ENCODE measurements at places on chromosomes 2 and 18. TPM values are rescaled to one million over a fixed set of nuclear protein-coding genes. Genes with fewer than 3 reads are reported as not detected.

Gene CLASP1
- 102 TPM for total RNA-seq

Gene SLC5A7
- total RNA-seq, result 1.8 TPM

Gene DARS1
- total RNA-seq, result 65.0 TPM

Gene SAG
- not detected for total RNA-seq

Gene AMER3
- 7.0 TPM for total RNA-seq

Gene RPRM
- total RNA-seq, result 3.1 TPM

DNA sequence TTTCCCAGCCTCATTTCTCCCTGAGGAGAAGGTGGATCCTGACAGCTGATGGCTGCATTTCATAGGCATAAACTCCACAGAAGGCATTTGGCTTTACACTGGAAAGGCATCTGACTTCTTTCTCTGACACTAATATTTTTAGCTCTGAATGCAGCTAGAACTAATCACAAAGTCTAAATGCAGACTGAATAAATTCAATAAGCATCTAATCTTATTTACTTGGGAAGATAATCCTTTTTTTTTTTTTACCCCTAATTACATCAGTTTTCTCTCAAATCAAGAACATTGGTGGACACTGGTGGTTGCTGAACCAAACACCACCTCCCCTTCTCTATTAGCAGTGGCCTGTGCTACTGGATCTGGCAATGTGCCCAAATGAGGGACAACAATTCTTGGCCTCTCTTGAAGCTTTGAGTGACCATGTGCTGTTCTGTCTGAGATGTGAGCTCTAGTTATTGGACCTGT, 50.9 kb upstream of the CD226 start:
- H3K36me3 ChIP-seq, result peaks cover 8% of the 10 kb centered on the region
- H3K4me3 ChIP-seq, result no peak overlapping the region
- no peak for DNase-seq
- H3K27me3 ChIP-seq, result no peaks in the 10 kb centered on the region
- H3K4me1 ChIP-seq, result peaks cover 6% of the 10 kb centered on the region

GRCh38 chr2:165219481-165219880, 15.6 kb upstream of the SCN3A start:
- H3K27me3 ChIP-seq, result no peaks in the 10 kb centered on the region
- H3K4me3 ChIP-seq, result no peak overlapping the region
- H3K4me1 ChIP-seq, result peaks cover 3% of the 10 kb centered on the region
- DNase-seq, result no peak
- H3K36me3 ChIP-seq, result no peaks in the 10 kb centered on the region

- no peak for DNase-seq
- H3K4me3 ChIP-seq, result no peak overlapping the region
- H3K4me1 ChIP-seq, result no peaks in the 10 kb centered on the region
- H3K27me3 ChIP-seq, result no peaks in the 10 kb centered on the region
- H3K36me3 ChIP-seq, result no peaks in the 10 kb centered on the region
Observed at GRCh38 chr2:144832048-144832447, 312.1 kb upstream of the ZEB2 start.

DNA sequence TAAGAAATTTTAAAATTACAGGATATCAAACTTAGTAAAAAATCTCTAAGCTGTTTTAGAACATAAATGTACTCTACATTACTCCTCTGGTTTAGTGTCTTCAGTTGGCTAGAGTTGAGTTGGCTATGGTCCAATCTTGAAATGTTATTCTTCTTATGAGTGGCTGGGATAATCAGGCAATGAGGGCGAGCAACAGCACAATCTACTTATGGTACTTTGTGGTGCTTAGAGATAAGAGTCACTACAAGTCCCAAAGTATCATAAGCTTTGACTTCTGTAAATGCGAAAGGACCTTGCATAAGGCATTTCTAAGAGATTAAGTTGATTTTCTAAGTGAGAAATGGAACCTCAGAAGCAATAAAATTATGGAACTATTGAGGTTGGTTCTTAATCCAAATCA, 361.7 kb downstream of the GPD2 start:
- H3K27ac ChIP-seq, result no peak overlapping the region
- no peak overlapping the region for H3K4me3 ChIP-seq
- no peaks in the 10 kb centered on the region for H3K36me3 ChIP-seq
- no peaks in the 10 kb centered on the region for H3K27me3 ChIP-seq
- H3K4me1 ChIP-seq, result peaks cover 8% of the 10 kb centered on the region

DNA sequence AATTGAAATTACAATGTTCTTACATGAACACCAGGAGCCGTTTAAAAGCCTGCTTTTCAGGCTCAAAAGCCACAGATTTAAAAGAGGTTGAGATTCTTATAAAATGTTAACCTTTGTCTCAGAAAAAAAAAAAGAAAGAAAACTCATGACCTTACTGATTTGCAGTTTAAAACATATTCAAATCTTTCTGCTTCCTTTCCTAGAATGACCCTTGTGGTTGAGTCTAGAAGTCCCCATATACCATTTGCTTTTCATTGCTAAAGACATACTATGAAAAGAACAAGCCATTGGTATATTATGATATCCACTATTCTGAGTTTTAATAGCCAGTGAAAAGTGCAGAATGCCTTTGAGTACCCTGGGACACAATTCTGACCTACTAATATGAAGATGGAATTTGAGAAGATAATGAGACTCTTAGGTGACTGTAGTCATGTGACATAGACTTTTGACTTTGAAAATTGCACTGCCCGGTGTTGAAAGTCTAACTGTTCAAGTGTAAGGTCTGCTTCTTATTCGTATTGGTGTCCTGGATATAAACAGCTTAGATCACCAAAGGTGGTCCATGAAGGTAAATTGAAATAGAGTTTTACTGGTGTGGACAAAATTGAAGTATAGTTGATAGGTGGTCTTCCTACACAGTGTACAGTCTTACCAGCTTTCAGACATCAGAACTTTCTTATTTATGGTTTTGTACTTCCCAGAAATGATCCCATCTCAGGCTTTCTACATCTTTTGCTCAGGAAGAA, 117.0 kb downstream of the DOCK10 start:
- no peak for DNase-seq
- no peak overlapping the region for H3K27ac ChIP-seq
- no peaks in the 10 kb centered on the region for H3K36me3 ChIP-seq
- H3K27me3 ChIP-seq, result no peaks in the 10 kb centered on the region
- H3K4me1 ChIP-seq, result peaks cover 13% of the 10 kb centered on the region

DNA sequence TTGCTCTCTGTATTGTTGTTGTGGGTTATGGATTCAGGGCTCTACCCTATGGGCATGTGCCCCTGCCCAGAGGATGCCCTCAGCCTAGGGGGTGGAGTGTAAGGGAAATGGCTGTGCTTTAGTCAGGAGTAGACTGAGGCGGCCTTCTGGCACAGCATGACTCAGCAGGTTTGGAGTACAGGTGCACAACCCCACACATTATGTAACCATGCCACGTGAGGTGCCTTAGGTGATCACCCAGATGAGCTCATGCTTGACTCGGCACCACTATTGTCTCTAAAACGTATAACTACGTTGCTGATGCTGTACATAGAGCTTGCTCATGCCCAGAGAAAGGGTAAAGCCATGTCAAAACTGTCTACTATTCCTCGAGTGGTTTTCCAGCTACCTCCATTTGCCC, 48.3 kb upstream of the ZC3H15 start:
- no peak overlapping the region for H3K4me3 ChIP-seq
- peaks cover 11% of the 10 kb centered on the region for H3K36me3 ChIP-seq
- no peaks in the 10 kb centered on the region for H3K4me1 ChIP-seq

DNA sequence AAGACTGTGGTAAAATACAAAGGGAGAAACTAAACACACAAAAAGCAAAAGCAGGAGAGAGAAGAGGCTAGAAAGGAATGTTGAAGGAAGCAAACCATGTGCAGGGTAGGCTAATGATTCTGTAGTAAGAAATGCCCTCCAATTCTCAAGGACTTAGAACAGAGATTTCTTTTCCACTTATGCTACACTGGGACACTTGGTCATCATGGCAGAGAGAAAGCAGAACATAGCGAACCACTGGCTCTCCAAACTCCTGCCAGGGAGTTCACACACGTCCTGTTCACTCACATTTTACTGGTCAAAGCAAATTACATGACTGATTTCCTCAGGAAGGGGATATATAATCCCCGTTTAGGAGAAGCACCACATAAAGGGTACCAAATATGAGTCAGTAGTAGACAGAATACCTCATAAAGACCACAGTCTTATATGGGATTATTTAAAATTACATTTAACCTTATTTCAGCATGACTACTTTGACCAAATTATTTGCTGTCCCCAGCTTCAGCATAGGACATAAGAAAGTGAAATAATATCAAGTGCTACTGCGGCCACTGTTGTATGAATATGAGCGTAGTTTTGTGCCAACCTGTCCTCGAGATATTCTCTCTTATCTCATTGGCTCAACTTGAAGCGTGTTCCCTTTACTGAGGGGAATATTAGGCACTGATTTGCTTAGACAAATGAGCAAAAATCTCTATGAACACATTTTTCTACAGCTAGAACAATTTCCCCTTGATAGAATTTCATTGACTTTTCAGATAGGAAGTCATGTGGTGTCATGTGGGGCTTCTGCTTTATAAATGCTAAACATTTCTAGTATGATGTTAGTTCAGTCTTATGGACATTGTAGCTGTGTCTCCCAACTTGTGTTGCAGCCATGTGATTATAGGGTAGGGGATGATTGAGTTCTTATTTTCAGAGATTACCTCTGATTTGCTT, 81.7 kb downstream of the FAM161A start:
- H3K4me3 ChIP-seq, result no peak overlapping the region
- peaks cover 12% of the 10 kb centered on the region for H3K27me3 ChIP-seq
- no peak overlapping the region for H3K27ac ChIP-seq
- DNase-seq, result no peak
- H3K36me3 ChIP-seq, result no peaks in the 10 kb centered on the region
- peaks cover 2% of the 10 kb centered on the region for H3K4me1 ChIP-seq

- no peaks in the 10 kb centered on the region for H3K36me3 ChIP-seq
- no peaks in the 10 kb centered on the region for H3K4me1 ChIP-seq
- H3K27me3 ChIP-seq, result peaks cover 6% of the 10 kb centered on the region
- no peak overlapping the region for H3K27ac ChIP-seq
- DNase-seq, result peak; percentile 49
Observed at GRCh38 chr2:88159955-88160415, 10.2 kb upstream of the THNSL2 start.

DNA sequence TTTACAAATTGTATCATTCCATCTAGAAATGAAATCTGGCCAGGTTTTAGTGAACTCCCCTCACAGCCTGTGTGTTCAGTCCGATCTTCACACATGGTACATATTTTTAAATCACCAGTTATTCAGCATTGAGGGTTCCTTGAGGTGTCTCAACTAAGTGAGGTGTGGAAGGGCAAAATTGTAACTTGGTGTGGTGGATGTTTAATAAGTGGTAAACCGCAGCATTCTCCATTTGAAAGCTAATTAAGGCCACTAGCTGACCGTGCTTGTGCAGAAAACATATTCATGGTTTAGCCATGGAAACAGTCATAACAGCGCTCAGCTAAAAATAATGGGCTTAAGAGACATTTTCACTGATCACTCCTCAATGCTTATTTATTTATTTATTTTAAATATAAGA, 786.2 kb upstream of the FANCL start:
- DNase-seq, result no peak
- no peak overlapping the region for H3K27ac ChIP-seq
- no peak overlapping the region for H3K4me3 ChIP-seq
- H3K36me3 ChIP-seq, result no peaks in the 10 kb centered on the region
- no peaks in the 10 kb centered on the region for H3K27me3 ChIP-seq
- H3K4me1 ChIP-seq, result no peaks in the 10 kb centered on the region

DNA sequence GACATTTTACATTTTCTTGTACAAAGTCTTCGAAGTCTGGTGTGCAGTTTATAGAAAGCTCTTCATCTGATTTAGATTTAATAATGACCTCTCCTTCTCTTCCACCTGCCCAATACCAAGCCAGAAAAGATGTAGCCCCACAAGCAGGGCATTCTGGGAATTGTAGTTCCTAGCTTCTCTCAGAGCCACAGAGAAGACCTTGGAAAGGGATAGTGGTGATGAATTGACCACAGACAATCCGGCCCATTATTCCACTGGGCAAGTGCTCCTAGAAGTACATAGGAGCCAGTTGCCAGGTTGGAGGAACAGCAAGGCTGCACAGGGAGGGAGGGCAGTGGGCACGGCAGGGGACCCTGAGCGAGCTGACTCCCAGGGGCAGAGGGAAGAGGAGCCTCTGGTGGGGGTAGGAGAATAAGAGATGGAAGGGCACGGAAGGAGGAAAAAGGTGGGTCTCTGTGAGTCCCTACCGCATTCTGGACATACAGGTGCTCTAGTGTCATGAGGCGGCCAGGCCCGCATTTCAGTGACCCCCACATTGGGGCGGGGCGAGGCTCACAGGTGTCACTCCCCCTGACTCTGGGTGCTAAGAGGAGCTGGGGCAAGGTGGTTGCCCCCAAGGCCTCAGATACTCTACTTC, 152.5 kb upstream of the HAAO start:
- no peak overlapping the region for H3K27ac ChIP-seq
- DNase-seq, result no peak
- H3K36me3 ChIP-seq, result no peaks in the 10 kb centered on the region
- no peaks in the 10 kb centered on the region for H3K27me3 ChIP-seq

DNA sequence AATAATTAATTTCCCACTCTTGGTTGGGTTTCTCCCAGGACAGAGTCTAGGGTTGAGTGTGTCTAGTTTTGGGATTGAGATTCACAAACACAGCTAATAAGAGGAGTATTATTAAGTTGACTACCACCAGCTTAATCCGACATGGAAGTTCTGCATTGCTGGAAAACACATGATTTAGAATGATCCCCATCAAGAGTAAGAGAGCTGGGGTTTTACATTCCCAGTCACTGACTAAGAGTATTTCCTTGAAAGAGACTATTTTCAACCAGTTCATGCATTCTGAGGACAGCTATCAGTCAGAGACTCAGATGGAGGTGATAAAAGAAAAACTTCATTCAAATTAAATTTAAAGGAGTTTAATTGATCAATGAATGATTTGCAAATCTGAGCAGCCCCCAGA, 334.6 kb upstream of the LRATD1 start:
- no peaks in the 10 kb centered on the region for H3K27me3 ChIP-seq
- peaks cover 9% of the 10 kb centered on the region for H3K4me1 ChIP-seq
- no peaks in the 10 kb centered on the region for H3K36me3 ChIP-seq

GRCh38 chr18:40222776-40223175, 1732.3 kb upstream of the PIK3C3 start:
- H3K36me3 ChIP-seq, result no peaks in the 10 kb centered on the region
- no peak overlapping the region for H3K27ac ChIP-seq
- DNase-seq, result no peak

DNA sequence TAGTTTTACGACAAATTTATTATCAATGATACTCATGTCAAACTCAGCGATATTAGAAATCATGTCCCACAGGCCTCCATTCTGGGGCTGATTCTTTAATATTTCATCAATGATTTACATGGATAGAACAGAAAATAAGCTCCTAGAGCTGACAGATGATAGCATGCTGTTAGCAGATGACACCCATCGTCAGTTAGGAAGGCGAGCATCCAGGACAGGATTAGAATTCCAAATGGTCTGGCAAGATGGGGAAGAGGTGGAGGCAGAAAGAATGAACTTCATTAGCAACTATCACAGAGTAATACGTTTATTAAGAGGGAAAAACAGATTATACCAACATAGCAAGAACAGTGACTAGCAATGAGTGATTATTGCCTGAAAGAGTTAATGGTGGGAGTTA, 46.2 kb upstream of the ACVR1 start:
- no peak overlapping the region for H3K4me3 ChIP-seq
- no peak overlapping the region for H3K27ac ChIP-seq
- H3K27me3 ChIP-seq, result peaks cover 19% of the 10 kb centered on the region
- H3K36me3 ChIP-seq, result no peaks in the 10 kb centered on the region
- no peaks in the 10 kb centered on the region for H3K4me1 ChIP-seq
